ENCODE measurements at places on chromosomes 7 and 10. TPM values are rescaled to one million over a fixed set of nuclear protein-coding genes. Genes with fewer than 3 reads are reported as not detected.
A peak's percentile ranks its signal among the peaks of the same experiment; 100 is the strongest.

Gene VSTM4
- 10.2 TPM for polyA plus RNA-seq

DNA sequence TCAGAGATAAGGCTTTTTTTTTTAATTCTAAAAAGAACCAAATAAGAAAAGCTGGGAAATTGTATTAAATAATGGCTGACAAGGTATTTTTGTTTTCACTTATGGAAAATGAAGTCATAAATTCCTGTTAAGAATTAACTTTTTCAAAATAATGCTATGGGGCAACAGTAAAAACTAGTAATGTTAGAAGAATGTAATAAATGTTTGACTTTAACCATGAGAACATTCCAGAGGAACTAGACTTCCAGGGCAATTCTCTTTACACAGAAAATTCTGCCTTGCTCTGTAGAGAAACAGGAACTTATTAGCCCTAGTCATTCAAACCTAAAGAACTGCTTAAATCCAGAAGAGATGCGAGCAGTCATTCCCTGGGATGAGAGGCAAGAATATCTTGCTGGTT is 571.1 kb downstream of the IPMK start:
- peak; percentile 7 for DNase-seq

Gene CALHM3
- 0.13 TPM for polyA plus RNA-seq

DNA sequence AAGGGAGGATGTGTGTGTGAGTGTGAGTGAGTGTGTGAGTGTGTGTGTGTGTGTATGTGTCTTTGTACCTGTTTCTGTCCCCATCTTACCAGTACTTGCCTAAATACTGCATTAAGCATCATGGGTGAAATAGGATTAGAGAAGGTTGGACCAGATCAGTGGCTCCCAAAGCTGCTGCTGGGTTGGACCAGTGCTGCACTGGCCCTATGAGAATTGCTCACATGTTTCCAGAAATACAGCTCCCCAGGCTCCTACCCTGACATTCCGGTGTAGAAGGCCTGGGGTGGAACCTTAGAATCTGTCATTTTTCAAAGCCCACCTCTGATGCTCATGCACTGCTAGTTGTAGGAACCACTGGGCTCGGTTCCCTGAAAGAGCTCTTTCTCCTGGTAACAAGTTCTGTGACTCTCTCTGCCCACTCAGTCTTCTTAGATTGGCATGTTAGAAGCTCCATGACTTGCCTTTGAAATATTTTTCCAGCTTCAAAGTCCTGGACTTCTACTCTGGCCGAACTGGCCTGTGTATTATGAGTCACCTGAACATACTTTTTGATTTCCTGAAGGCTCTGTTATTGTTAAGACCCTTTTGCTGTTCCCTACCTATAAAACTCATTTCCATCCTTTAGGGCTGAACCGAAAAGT is 224.7 kb downstream of the CUX1 start:
- no peak for DNase-seq

Gene HOXA7
- polyA plus RNA-seq, result 2.3 TPM

- no peak for DNase-seq
Measured at GRCh38 chr7:77349141-77349540, 67.0 kb downstream of the GSAP start.

Gene TMEM225B
- 1.3 TPM for polyA plus RNA-seq

GRCh38 chr10:8691498-8692017 is 637.1 kb downstream of the GATA3 start:
- no peak for DNase-seq

Gene GDF2
- not detected for polyA plus RNA-seq
